ENCODE measurements at places on chromosomes 4 and X.
A peak's percentile ranks its signal among the peaks of the same experiment; 100 is the strongest.

DNA sequence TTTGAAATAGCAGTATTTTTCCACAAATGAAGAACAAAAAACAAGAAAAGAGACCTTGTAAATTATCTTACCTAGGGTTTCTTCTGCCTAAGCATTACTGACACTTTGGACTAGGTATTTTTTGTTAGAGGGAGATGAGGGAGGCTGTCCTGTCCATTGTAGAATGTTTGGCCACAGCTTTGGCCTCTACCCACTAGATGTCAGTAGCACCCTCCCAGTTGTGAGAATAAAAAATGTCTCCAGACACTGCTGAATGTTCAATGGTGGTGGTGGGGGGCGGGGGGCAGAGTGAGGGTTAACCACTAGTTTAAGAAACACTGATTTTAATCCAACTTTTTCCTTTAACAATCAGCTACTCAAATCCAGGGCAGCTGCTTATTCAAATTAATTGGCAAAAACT, 25.8 kb downstream of the OTUD4 start:
- DNase-seq: no peak

- no peak for DNase-seq
These were observed 158.9 kb downstream of the MID1IP1 start for GRCh38 chrX:38960137-38960536.

- DNase-seq: no peak
These were observed 23.0 kb upstream of the PGM2 start for GRCh38 chr4:37803348-37803973.

DNA sequence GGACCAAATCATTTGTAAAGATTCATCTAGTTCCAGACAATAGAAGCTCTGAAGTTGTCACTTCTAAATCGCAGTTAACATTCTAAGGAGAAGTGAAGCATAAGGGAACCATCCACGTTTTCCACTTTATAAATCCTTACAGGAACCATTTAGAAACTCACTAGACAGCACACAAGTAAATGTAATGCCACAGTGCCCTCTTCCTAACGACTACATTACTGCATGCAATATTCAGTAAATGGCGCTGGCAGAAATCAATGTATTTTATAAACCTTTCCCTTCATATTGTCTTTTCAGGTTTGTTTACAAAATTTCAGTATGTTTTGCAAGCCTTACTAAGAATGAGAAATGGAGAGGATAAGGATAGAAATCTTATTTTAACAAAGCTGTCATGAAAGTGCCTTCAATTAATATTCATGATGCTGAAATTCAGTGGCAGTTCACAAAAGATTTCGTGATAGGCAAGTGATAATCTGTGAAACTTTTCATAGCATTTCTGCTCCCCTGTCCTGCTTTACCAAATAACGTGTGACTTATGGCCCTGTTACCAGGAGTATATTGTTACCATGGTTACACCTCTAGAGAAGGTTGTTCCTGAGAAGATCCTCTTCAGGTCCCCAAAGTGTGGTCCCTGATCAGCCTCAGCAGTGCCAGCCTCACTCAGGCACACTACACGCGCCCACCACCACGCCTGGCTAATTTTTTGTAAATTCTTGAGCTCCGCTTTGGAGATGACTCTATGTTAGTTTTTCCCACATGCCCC, 54.2 kb downstream of the TMA16 start:
- DNase-seq: no peak

GRCh38 chr4:3190549-3190948, 58.4 kb upstream of the MSANTD1 start:
- DNase-seq: no peak

DNA sequence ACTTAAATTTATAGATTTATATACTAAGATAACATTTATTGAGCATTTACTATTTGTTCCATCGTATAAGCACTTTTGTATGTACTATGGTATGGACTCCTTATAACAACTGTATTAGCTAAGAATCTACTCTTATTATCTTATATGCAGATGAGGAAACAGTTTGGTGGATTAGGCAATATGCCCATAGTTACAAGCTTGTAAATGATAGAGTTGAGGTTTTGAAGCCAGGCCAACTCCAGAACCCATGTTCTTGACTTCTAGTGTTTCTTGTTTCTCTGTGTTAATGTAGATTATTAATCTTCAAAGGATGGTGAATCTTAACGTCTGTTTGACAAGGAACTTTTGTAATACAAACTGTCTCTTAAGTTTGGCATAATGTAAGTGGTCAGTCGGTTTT, 71.3 kb downstream of the STIM2 start:
- DNase-seq: no peak

DNA sequence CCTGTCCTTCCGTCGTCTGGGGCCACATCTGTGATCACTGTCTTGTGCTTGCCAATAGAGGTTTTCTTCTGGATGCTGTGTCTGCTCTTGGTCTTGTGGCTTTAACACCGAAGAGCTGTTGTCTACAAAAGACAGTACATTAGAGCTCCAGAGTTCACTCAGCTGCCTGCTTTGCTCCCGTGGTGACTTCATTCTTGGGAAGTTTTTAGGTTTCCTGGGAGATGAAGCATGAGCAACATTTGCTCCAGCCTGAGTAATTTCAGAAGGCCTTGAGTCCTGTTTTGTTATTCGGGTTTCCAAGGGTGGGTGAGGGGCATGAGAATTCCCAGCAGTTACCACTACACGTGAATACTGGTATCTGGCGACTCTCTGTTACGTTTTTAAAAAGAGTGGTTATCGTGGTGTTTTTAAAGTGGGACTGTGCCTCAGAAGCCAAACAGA, 189.2 kb downstream of the SHROOM3 start:
- DNase-seq: no peak

DNA sequence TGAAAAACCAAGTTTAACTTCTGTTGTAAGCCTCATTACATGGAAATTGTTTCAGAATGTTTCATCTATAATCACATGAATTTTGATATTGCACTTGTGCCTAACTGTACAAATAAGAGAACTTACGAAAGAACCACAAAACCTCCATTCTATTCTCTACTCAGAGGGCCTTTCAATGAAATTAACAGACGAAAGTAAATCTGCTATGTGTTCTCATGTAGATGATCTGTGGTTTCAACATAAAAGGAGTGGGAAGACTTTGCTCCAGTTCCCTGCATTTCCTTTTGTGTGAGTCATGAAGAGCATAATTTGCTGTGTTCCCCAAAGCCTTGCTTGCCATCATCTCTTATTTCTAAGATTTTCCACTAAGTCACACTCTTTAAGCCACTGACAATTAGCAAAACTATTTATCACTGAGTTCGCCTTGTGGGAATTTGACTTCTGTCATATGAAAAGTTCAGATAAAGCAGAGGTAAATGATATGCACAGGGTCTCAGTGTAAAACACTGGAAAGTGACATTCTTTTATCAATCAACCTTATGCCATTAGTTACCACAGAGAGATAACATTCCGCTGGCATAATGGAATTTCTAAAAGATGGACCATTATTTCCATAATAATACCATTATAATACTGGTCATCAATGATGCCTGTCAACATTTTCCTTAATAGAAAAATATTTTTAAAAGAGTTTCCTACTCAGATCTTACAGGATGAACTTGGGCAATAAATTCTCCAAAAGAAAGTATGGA, 329.8 kb downstream of the NR3C2 start:
- no peak for DNase-seq

- no peak for DNase-seq
These were observed 80.0 kb downstream of the ALPK1 start for GRCh38 chr4:112377171-112377570.

DNA sequence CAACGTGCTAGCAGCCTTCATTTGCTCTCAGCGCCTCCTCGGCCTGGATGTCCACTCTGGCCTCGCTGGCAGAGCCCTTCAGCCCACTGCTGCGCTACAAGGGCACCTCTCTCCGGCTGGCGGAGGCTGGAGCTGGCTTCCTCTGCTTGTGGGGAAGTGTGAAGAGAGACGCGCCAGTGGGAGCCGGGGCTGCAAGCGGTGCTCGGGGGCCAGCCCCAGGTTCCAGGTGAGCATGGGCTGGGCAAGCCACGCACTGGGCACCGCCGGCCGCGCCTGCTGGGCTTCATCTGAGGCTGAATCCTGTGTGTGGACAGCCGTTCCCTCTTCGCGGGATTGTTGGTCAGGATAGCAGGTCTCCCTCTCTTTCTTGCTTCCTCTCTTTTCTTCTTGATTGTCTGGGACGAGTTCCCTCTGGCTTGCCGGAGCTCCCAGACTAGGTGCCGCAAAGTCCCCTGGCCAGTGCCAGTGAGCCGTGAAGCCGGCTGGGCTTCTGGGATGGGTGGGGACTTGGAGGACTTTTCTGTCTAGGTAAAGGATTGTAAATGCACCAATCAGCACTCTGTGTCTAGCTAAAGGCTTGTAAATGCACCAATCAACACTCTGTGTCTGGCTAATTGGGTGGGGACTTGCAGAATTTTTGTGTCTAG, 165.0 kb downstream of the HEPH start:
- no peak for DNase-seq

DNA sequence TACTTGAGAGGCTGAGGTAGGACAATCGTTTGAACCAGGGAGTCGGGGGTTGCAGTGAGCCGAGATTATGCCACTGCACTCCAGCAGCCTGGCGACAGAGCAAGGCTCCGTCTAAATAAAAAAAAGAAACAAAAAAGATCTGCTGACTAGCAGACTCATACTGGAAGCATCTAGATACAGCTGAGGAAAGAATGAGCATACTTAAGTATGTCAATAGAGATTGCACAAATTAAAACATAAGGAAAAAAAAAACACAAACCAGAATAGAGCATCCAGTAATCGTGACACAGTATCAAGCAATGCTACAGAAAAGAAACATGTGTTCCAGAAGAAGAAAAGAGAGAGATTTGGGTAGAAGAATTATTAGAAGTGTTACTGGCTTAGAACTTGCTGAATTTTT, 105.5 kb upstream of the SPOCK3 start:
- no peak for DNase-seq

- no peak for DNase-seq
These were observed 9.9 kb upstream of the SLC25A43 start for GRCh38 chrX:119389214-119389613.

DNA sequence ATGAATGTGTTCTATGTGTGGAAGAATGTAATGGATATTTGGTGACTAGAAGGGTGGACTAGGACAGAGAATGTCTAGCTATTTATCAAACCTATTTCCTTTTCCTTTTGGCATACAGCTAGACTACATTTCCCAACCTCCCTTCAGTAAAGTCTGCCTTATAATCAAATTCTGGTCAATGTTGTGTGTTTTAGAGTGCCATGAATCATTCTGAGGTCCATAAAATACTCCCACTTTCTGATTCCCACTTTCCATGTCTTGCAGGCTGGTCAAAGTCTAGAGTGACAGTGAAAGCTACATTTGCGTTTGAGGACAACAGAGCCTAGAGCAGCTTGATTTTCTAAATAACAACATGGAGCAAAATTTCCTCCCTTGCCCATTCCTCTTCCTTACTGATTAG, 217.2 kb downstream of the UGT8 start:
- no peak for DNase-seq

- no peak for DNase-seq
These were observed 16.8 kb downstream of the PF4 start for GRCh38 chr4:73964862-73965611.

GRCh38 chr4:99828477-99828876, 11.8 kb downstream of the DAPP1 start:
- no peak for DNase-seq

DNA sequence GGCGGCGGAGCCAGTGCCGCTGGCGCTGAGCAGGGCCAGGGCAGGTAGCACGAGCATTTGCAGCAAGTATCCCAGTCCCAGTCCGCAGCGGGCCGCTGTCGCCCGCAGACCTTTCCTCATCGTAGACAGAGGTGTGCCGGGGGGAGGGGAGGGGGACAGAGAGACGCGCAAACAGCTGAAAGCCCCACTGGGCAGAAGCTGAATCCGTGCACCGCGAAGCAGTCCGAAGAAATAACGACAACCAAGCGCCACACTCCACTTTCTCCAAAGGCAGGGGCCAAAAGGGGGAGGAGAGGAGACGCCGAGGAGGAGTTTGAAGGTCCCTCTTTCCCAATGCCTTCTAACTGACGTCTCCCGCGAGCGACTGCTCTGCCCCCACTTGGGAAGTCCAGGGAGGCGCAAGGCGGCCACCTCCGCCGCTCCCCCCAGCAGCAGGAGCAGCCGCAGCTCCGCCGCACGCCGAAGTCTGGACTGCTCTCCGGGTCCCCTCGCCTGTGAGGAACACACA, at the start of gene UNC5C:
Gene UNC5C (minus strand): TSS at position 236 of the 508 bp plus-strand sequence.
- no peak for DNase-seq

DNA sequence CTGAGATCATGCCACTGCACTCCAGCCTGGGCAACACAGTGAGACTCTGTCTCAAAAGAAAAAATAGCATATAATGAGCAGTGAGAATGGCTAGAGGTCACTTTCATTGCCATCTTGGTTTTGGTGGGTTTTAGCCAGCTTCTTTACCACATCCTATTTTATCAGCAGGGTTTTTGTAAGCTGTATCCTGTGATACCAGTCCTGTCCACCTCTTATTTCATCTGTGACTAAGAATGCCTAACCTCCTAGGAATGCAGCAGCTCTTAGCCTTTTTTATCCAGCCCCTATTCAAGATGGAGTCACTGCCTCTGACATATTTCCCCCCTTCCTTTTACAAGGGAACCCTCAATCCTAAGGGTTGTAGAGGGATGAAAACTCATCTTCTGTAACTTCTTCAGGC, 26.1 kb upstream of the IGFBP7 start:
- DNase-seq: no peak

DNA sequence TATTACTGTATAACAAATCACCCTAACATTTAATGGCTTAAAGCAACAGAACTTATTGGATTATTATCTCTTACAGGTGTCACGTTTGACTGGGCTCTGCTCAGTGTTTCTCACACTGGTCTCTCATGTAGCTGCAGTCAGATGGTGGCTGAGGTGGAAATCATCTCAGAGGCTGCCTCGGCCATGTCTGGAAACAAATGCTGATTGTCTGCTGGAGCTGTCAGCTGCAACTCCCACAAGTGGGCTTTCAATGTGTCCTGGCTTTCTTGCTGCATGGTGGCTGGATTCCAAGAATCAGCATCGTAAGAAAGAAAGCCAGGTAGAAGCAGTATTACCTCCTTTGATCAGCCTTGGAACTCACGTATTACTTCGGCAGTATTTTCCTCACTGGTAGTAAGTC, 277.6 kb downstream of the SPANXN1 start:
- peak; percentile 4 for DNase-seq

DNA sequence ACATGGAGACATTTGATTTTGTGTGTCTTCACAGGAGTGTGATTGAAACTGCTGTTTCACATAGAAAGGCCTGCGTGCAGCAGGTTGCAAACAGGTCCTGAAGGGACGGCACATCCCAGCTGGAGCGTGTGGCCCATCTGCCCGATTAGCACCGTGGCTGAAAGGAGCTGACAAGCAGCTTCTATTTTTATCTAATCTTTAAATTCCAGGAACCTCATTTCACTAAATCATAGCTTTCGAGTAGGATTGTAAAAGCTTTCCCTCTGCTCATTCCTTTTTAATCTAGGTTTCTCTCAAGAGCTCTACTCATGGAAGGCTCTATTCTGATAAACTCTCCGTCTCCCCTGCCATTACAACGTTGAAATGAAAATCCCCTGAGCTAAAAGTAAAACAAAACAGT, 106.8 kb downstream of the FSTL5 start:
- DNase-seq: no peak

DNA sequence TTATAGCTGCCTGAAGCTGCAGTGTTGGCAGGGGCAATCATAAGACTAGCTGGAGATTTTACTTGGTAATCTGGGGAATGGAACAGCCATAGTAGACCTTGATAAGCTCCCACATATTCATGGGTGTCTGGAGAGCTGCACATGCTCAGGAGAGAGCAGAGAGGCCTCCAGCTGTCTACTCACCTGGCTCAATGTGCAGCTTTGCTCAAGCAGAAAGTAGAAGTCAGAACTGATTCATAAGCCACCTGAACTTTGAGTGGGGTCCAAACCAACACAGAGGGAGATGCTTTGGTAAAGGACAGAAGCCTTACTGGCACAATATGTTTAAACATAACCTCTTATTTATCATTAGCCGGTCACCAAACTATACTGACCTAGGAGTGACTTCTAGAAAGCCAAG, 54.4 kb downstream of the KDM6A start:
- no peak for DNase-seq

- DNase-seq: no peak
These were observed 388.0 kb downstream of the SPRY1 start for GRCh38 chr4:123784626-123785025.
